ENCODE measurements at places on chromosomes 1 and 21. TPM values are rescaled to one million over a fixed set of nuclear protein-coding genes. Genes with fewer than 3 reads are reported as not detected.

- DNase-seq: no peak
- H3K27ac ChIP-seq: no peak overlapping the region
- peaks cover 12% of the 10 kb centered on the region for H3K4me1 ChIP-seq
- no peak overlapping the region for H3K4me3 ChIP-seq
Measured at GRCh38 chr1:183918589-183918988, 113.7 kb downstream of the RGL1 start.

DNA sequence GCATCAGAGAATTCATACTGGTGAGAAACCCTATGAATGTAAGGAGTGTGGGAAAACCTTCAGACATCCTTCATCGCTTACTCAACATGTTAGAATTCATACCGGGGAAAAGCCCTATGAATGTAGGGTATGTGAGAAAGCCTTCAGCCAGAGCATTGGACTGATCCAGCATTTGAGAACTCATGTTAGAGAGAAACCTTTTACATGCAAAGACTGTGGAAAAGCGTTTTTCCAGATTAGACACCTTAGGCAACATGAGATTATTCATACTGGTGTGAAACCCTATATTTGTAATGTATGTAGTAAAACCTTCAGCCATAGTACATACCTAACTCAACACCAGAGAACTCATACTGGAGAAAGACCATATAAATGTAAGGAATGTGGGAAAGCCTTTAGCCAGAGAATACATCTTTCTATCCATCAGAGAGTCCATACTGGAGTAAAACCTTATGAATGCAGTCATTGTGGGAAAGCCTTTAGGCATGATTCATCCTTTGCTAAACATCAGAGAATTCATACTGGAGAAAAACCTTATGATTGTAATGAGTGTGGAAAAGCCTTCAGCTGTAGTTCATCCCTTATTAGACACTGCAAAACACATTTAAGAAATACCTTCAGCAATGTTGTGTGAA is 12.8 kb downstream of the ZFP69B start:
- no peaks in the 10 kb centered on the region for H3K27me3 ChIP-seq
- no peak overlapping the region for H3K27ac ChIP-seq
- DNase-seq: no peak
- H3K4me1 ChIP-seq: peaks cover 8% of the 10 kb centered on the region

- H3K27me3 ChIP-seq: no peaks in the 10 kb centered on the region
- DNase-seq: no peak
- no peak overlapping the region for H3K4me3 ChIP-seq
Measured at GRCh38 chr1:51210055-51210454, 26.0 kb upstream of the RNF11 start.

GRCh38 chr1:168706391-168706992 is 22.5 kb downstream of the DPT start:
- peaks cover 10% of the 10 kb centered on the region for H3K27me3 ChIP-seq
- DNase-seq: no peak
- H3K4me3 ChIP-seq: no peak overlapping the region
- no peak overlapping the region for H3K27ac ChIP-seq
- H3K4me1 ChIP-seq: no peaks in the 10 kb centered on the region

- no peak overlapping the region for H3K4me3 ChIP-seq
- H3K36me3 ChIP-seq: no peaks in the 10 kb centered on the region
- H3K4me1 ChIP-seq: no peaks in the 10 kb centered on the region
- H3K27me3 ChIP-seq: no peaks in the 10 kb centered on the region
Measured at GRCh38 chr1:52306227-52307006, 59.6 kb downstream of the CC2D1B start.

DNA sequence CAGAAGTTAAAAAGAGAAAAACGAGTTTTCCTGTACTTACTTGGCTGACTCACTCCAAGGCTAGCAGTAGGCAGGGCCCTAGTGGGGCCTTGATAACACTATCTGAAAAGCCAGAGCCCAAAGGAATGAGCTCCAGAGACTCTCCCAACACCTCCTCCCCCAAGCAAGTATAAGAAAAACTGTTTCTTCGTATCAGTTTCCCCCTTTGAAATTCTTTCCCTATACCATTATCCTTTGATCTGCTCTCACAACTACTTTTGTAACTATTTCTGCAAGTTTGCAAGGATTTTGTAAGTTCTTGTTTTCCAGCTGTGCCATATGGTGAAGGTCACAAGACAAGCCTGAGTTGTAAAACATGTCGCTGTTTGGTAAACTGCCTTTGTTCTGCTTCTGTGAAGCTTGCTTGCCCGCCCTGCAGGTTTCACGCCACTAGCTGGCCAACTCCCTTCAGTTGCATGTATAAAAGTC is 36.5 kb upstream of the KCNJ15 start:
- peaks cover 4% of the 10 kb centered on the region for H3K36me3 ChIP-seq
- peaks cover 5% of the 10 kb centered on the region for H3K4me1 ChIP-seq
- no peak overlapping the region for H3K27ac ChIP-seq
- H3K4me3 ChIP-seq: no peak overlapping the region
- no peaks in the 10 kb centered on the region for H3K27me3 ChIP-seq
- DNase-seq: no peak

Gene MCOLN3
- total RNA-seq: 3.5 TPM

Gene PRAMEF26
- not detected for total RNA-seq

Gene MTARC2
- total RNA-seq: not detected

GRCh38 chr1:41718497-41718896 is 200.2 kb downstream of the HIVEP3 start:
- no peak overlapping the region for H3K27ac ChIP-seq
- H3K36me3 ChIP-seq: no peaks in the 10 kb centered on the region
- DNase-seq: no peak
- H3K4me3 ChIP-seq: no peak overlapping the region
- H3K27me3 ChIP-seq: no peaks in the 10 kb centered on the region

GRCh38 chr1:225388372-225388771 is 39.5 kb downstream of the LBR start:
- peaks cover 10% of the 10 kb centered on the region for H3K4me1 ChIP-seq
- H3K27ac ChIP-seq: no peak overlapping the region
- H3K36me3 ChIP-seq: peaks cover 11% of the 10 kb centered on the region
- no peak overlapping the region for H3K4me3 ChIP-seq
- DNase-seq: no peak

Gene IQGAP3
- 25.5 TPM for total RNA-seq

Gene TMPRSS15
- not detected for total RNA-seq

All from activated CD4-positive, alpha-beta T cell treated with anti-CD3 and anti-CD28 coated beads, Interleukin-2, amount 10 ng/mL, durations not matched to agents 7 days and 5 days (primary cell).